Kidney epithelial cell (primary cell): ENCODE measurements at places on chromosomes 4 and X.

GRCh38 chr4:8221476-8221875 lies 22.4 kb downstream of the SH3TC1 start:
- no peak for DNase-seq

DNA sequence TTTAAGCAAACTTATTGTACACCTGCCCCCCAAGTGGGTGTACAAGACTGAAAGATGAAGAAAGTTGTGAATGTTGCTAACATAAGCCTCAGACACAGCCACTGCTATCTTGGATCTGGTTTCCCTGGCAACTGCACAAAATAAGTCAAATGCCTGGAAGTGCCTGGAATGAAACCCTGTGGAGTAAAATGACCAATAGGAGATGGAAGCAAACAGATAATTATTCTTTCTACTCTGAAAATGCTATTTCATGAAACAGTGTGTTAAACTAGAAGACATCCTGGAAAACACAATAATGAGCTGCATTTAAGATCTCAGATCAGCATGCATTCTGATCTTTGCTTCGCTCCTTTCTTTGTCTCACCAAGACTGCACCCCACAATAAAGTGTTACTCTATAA lies 1016.0 kb downstream of the ARAP2 start:
- no peak for DNase-seq

DNA sequence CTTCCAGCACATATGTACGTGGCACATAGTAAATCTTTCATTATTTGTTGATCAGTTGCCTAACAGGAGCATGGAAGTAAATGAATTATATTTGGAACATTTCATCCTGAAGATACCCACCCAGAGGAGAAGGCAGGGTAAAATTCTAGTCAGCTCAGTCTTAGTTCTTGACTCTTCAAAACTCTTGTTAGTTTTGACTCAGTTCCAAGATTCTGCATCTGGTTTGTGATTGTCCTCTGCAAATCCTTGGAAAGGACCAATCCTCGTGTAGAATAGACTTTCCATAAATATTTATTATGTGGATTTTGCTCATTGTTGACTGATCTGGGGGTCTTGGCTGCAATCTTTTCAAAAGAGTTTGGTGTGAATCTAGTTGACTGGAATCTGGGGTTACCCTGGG lies 257.5 kb upstream of the FAT1 start:
- no peak for DNase-seq

DNA sequence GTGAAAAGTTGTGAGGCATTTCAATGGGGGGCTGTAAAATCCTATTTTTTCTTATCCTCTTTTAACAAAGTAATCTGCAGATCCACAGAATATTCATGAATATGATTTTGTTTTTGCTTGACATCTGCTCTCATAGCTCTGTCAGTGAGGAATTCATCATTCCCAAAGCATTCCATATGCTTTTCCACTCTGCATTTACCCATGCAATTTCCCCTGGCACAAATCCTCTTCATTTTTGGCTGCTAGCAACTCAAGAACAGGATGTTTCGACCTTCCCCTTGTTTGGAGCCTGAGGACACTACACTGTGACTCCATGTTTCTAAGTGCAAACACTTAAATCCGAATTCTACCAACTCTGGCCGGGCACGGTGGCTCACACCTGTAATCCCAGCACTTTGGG lies 48.5 kb downstream of the KLHL15 start:
- DNase-seq: no peak

GRCh38 chr4:184949020-184949419 lies 69.3 kb upstream of the HELT start:
- no peak for DNase-seq

DNA sequence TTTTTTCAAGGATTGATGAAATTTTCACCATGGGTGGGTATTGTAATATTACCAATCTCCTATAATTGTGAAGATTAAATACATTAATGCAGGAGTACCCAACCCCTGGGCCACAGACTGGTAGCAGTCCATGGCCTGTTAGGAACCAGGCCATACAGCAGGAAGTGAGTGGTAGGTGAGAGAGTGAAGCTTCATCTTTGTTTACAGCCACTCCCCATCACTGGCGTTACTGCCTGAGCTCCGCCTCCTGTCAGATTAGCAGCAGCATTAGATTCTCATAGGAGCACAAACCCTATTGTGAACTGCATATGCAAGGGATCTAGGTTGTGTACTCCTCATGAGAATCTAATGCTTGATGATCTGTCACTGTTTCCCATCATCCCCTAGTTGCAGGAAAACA lies 15.1 kb downstream of the RAPGEF2 start:
- no peak for DNase-seq

- no peak for DNase-seq
Observed at GRCh38 chr4:153976954-153977353, 188.1 kb upstream of the SFRP2 start.

- no peak for DNase-seq
Observed at GRCh38 chr4:54061067-54061466, 3.3 kb downstream of the CHIC2 start.

GRCh38 chrX:1423215-1423614 lies 29.5 kb downstream of the ASMTL start:
- DNase-seq: no peak

DNA sequence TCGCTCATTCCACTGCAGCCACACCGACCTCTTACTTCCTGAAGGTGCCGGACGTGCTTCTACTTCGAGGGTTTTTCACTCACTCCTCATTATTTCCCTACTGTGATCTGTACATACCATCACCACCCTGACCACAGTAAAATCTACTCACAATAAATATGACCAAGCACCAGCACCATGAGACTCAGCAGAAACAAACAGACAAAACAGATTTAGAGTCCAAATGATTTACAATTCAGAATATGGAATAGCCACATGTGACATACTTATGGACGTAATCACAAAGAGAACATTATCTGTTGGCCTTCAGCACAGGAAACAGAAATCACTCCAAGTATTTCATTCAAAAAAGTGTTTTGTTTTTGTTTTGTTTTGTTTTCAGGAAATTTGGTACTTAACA lies 16.1 kb upstream of the KLB start:
- no peak for DNase-seq

- no peak for DNase-seq
Observed at GRCh38 chrX:100072336-100072735, 337.7 kb downstream of the PCDH19 start.

GRCh38 chr4:37973441-37973840 lies 13.2 kb downstream of the PTTG2 start:
- DNase-seq: no peak

- no peak for DNase-seq
Observed at GRCh38 chr4:173018446-173018845, 150.2 kb upstream of the GALNT7 start.

DNA sequence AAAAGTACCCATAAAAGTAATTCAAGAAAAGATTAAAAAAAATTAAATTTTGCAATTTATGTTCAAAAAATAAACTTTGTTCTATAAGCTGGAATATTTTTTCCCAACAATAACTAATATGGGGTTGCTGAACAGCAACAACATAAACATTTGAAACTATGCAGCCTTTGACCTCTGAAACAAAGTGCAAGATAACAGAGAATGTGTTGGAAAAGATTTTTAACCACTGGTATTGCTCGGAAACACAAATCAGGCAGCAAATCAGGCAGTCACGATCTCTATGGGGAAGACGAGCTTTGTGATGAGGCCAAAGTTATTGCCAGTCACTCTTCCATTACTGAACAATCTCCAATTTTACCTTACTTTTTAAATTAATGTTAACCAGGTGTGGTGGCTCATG lies 332.1 kb downstream of the PABPC4L start:
- DNase-seq: no peak

DNA sequence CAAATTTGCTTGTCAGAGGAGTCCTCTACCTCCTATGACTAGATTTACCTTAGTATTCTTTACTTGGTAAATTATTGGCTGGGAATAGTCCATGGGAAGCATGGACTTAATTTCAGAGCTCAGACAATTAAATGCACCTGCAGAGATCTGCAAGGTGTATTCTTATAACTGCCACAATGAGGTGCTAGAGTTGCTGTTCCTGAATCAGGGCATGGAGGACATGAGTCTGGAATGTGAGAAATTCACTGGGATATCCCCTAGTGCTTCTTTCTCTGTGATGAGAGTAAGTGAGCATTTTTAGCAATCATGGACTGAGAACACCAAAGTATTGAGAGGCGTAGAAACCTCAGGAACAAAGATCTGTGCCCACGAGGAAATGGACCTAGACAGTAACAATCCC lies 32.9 kb upstream of the GRID2 start:
- no peak for DNase-seq

DNA sequence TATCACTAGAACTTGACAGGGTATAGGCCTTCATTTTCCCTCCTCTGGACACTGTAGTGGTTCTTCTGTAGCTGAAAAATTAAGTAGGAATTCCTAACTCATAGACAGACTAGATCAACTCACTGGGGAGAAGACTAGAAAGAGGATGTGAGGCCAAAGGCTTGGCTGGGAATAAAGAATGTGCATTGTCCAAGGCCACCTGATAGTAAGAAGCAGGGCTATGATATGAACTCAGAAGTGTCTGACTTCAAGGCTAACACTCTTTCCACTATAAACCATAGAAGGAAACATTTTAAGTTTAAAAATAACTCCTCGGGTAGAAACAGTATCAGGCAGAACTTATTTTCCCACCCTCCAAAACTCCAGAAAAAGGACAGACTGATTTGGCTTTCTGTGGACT lies 346.6 kb downstream of the OPHN1 start:
- no peak for DNase-seq

- DNase-seq: peak; percentile 54
Observed at GRCh38 chrX:44071847-44072551, 98.8 kb upstream of the NDP start.

- peak; percentile 34 for DNase-seq
Observed at GRCh38 chr4:1200425-1201035, 28.1 kb upstream of the SPON2 start.

DNA sequence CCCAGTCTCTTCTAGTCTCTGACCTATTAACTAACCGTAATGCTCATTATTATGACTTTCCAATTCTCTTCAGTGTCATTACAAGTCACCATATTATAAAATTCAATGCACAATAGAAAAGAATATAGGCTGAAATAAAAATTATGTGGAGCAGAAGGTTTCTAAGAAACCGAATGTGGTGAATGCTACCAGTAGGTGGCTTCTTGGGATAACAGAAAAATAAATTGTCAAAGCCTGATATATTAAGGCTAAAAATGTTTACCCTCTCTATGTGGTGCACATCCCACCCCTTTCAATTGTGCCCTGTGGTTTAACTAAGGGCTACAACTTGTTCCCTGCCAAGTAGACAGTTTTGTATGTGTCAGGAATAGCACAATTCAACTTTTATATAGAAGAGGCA lies 624.6 kb upstream of the TECRL start:
- DNase-seq: no peak

DNA sequence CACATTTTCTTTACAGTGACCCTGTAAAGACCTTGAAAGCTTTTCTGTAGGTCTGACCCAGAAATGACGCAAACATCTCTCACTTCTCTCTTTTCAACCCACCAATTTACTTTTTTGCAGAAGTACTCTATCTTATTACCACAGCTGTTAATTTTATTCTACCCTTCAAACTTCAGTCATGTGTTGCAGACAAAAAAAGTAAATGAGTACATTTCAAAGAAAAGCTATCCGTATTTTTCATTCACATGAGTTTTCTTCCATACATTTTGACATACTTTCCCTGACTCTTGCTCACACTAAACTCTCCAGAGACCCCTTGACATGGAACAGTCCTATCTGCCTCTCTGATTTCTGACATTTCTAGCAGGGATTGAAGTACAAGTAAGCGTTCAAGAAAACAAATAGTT lies 51.7 kb downstream of the SLC7A11 start:
- no peak for DNase-seq
